NCI-H187 treated with DMSO at 0.1 percent for 48 hours (cell line): ENCODE measurements at places on chromosomes 11 and 22.

GRCh38 chr11:125223901-125224361 is 59.4 kb downstream of the PKNOX2 start:
- no peak for DNase-seq

DNA sequence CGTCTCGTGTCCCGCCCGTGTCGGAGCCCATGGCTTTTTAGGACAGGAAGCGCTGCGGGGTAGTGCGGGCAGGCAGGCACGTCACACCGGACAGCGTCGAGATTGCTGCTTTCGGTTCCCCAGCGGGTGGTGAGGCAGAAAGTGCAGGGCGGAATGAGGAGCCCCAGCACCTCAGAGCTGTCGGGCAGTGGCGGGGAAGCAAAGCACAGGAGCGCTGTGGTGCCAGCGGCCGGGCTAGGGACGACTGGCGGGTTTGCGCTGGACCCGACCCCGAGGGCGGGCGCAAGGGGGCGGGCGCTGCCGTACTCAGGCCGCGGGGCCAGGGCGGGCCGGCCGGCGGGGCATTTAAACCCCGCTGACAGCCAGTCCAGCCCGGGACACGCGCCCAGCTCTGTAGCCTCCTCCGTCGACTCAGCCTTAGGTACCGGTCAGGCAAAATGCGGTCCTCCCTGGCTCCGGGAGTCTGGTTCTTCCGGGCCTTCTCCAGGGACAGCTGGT is at the start of gene SLC37A2:
TSS of gene SLC37A2 (plus strand) at position 375 of the 498 bp plus-strand sequence. CDS start at position 438, 63 bp downstream.
- DNase-seq, result no peak

DNA sequence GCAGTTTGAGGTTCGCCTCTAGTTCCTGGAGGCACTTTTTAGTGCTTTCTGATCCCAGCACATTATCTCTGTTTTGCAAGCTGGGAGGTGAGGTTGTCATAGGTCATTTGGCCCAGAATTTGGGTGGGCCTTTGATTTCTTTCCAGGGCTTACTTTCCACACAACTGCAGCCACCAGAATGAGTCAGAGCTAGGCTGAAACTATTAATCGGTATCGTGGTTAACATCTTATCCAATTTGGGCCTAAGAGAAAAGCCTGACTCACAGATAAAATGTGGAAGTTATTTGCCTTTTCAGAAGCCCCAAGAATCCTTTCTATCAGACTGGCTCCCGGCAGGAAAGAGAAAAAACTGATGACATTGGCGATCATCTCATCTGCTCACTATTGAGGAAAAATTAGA is 166.4 kb downstream of the KIRREL3 start:
- no peak for DNase-seq

DNA sequence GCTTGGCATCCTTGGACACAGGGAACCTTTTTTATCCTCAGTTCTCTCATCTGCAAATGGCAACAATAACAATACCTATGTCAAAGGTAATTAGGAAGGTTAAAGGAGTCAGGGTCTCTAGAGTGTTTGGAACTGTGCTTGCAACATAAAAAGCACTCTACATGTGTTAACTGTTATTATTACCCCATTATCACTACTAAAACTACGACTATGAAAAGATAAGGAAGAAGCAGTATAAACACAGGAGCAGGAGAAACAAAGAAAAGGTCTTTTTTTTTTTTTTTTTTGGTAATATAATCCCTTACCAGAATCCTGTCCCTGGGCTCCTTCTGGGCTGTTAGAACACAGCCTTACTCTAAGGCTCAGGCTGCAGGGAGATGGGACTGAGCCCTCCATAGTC is 348.2 kb downstream of the CADM1 start:
- no peak for DNase-seq

DNA sequence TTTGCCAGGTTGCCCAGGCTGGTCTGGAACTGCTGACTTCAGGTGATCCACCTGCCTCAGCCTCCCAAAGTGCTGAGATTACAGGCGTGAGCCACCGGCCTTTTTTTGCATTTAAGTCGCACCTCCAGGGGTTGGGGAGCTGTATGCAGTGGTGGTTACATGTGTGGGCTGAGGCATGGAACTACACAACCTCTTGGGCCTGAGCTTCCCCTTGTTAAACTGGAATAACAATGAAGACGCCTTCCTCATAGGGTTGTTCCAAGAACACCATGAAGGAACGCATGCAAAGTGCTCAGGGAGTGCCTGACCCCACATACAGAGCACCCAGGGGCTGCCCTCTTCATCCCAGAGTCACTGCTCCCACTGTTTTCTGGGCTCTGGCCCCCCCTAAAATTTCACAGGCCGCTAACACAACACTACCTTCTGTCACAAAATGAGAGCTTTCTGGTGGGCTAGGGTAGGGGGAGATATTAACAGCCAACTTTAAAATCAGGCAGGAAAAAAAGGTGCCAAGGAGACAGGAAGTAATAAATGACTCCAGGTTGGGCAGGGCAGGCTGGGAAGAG is 1.3 kb upstream of the FAM118A start:
- DNase-seq, result no peak

DNA sequence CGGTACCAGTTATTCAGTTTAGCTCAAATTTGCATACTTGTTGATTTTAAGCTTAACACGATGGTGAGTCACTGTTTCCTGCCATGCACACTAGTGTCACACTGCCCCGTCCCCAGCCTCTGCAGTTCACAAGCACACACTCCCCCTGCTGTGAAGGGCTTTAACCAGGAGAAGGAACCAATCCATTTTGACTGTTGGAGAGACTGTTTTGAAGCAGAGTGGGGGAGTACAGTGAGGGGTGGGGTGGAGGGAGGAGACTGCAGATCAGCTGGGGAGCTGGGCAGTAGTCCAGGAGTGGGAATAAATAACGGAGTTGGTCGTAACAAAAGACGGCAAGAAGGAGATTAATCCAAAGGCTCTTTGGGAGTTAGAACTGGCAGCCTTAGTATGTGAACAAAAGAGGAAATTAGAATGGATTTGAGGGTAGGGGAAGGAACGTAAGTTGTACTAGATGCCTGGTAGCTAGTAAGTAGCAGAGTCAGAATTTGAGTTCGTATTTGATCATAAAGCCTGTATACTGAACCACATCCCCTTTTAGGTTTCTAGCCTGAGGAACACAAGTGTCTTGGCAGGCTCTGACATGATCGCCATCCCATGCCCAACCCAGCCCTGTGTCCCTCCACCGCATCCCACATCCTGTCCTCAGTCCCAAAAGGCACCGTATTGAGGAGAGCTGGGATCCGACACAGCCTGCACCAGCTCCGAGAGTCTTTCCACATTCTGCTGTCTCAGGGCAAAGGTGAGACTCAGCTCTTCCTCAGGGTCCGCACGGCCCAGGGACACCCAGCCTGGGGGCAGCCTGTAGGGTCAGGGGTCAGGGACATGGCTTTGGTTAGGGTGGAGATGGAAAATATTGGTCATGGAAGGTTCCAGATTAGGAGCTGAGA is 862 bp downstream of the TPP1 start:
- no peak for DNase-seq

- no peak for DNase-seq
Measured at GRCh38 chr22:19873138-19873959, 18.7 kb upstream of the GNB1L start.

DNA sequence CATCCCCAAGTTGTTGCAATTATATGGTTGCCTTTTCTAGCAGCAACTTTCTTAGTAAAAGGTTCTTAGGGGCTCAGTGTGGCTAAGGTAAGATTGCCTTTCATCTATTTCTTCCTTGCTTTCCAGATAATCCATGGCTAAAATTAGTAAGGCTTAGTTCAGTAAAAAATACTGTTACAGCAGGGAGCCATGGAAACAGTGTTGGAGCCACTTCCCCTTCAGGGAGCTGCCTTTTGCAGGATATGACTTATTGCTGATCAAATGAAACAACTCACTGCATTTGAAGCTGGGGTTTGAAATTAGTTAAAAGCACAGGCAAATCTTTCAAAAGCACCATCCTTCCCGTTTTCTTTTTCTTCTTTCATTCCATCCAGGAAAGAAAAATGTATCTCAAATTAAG is 184.3 kb downstream of the C11orf87 start:
- no peak for DNase-seq

DNA sequence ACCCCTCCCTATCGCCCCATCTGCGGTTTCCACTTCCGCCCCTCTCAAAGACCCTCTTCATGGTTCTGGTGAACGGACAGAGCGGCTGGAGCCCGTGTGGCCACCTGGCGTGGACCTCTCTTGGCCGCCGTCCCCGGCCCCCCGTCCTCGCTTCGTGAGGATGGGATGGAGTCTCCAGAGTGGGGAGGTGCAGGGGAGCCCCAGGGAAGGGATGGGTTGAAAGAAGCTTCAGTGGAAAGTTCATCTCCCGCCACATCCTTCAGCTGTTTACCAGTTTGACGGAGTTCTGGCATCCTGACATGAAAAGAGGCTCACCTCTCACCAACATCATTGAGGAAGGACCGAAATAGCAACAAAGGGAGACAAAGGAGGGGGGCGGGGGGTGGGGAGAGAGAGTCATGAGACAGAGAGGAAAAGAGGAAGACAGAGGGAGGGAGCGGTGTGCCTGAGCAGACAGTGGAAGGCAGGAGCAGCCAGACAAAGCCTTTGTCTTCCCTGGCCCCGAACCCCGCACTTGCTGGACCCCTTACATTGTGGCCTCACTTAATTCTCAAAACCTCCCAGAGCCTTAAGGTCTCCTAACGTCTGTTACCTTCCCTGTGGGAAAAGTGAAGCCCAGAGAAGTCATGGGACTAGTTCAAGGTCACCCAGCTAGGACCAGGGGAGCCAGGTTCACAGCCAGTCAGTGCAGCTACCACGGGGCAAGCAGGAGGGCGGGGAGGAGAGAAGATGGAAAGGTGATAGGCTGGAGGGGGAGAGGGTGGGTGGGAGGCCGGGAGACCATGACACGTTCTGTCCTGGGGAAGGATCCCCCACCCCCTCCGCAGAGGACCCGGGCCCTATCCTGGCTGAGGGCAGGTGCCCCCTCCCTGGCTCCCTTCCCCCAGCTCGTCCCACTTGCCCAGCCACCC is 54.9 kb downstream of the CD6 start:
- DNase-seq, result no peak

DNA sequence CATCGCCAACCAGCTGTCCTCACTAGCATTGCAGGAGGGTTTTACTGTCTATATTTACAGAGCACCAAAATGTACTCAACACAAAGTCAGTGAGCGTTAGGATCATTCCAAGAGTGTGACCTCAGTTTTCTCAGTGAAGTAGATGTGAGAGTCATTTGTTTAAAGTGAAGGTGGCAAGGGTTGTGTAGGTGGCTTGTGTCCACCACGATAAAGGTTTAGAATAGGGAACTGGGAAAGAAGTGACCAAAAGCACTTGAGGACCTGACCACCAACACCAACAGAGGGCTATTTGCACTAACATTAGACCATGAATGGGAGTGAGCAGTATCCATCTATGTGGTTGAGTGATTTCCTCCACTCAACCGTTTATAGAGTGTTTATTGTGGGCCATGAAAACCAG is 152.5 kb upstream of the POU2AF2 start:
- no peak for DNase-seq

DNA sequence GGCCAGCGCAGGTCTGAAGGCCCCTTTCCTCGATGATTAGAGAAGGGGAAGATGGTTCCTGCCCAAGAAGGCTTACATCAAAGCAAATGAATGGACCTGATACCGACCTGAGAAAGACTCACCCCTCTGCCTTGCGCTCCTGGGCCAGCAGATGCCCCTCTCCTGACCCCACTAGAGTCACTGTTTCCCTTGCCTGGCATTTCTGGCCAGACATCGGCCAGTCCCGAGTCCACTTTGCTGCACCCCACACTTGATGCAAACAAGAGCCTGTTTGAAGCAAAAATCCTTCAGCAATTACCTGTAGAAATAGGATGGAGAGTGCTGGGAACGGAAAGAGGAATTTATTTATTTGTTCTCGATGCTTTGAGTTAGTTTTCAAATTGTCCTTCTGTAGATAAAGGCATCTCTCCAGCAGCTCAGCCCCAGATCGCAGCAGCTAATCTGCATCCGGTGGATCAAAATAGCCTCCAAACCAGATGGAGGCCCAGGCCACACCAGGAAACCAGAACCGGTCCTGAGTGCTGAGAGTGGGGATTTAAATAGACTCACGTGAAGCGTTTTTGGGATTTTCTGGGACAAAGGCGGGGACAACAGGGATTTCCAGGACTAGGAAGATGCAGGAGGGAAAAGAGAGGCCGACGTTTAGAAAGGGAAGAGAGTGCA is 148.6 kb downstream of the TRIM29 start:
- no peak for DNase-seq

DNA sequence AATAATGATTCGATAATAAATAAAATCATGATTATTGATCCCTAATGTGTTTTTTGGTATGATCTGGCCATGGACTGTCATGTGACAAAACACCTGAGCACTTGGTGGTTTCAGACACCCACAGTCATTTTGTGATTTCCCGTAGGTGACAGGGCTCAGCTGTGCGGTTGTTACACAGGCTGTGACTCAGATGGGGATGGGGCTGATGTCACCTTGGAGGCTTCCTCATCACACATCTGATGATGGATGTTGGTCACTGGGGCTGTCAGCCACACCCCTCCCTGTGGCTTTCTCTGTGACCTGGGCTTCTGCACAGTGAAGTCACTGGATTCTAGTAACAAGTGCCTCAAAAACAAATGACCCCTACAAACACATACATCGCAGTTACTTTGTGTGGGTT is 995.1 kb downstream of the BRD1 start:
- no peak for DNase-seq

- DNase-seq, result no peak
Measured at GRCh38 chr22:41943661-41944209, 3.2 kb downstream of the CENPM start.
